Small intestine (tissue), 16 donors: ENCODE measurements at places on chromosomes 7 and 10.

GRCh38 chr10:44993922-44994751 lies 6.6 kb upstream of the ZNF22 start:
- no peak overlapping the region for H3K27ac ChIP-seq
- DNase-seq = no peak
- no peak overlapping the region for H3K4me3 ChIP-seq
- peaks cover 19% of the 10 kb centered on the region for H3K4me1 ChIP-seq
- H3K36me3 ChIP-seq = peaks cover 44% of the 10 kb centered on the region

GRCh38 chr7:41582116-41582515 lies 120.8 kb downstream of the INHBA start:
- H3K4me1 ChIP-seq = no peaks in the 10 kb centered on the region
- H3K36me3 ChIP-seq = no peaks in the 10 kb centered on the region

DNA sequence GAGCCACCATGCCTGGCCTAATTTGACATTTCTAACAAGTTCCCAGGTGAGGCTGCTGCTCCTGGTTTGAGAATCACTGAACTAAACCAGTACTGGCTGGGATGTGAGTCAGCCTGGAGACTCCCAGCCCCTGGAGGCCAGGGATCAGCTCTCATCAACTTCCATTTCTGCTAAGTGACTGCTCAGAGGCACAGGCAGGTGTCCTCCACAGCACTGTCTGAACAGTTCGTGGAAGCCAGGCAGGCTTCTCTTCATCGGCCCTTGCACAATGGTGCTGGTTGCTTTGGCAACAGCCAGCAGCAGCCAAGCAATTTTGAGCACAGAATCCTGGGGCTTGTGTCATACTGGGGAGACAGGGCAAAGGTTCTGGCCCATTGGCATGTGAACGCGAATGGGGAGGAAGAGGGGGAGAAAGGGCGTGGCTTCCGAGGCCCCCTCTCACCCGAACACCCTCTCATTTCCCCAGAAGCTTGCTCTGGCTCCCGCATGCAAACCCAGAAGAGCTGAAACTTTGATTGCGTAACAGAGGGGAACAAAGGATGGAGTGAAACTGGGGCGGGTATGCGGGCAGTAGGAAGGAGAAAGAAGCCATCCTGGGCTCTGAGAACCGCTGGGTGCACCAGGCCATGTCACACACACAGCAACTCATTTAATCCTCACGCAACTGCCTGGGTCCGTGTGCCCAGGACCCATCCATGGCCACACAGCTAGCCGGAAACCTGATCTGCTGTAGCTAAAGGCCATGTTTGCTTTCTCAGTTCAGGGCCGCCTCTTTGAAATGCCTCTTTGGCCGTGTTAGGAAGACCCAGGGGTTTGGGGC lies 9.0 kb upstream of the POR start:
- H3K36me3 ChIP-seq = no peaks in the 10 kb centered on the region
- peak overlapping the region; percentile 57 for H3K27ac ChIP-seq
- H3K27me3 ChIP-seq = no peaks in the 10 kb centered on the region
- no peaks in the 10 kb centered on the region for H3K4me1 ChIP-seq

DNA sequence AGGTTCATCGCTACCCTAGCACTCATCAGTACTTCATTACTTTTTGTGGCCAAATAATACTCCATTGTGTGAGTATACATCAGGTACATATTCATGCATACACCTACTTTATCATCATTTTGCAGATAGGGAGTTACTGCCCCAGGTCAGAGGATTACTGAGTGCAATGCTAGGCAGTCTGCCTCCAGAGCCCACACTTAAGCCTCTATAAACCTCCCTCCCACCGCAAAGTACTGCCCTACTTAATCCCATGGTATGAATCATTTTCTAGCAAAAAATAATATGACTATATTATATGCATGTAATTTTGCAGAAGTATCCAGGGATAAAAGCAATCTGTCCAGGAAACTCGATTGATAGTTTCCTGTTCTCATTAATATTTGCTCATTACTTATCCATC lies 194.3 kb downstream of the GRID1 start:
- no peak for DNase-seq
- H3K36me3 ChIP-seq = no peaks in the 10 kb centered on the region
- H3K4me3 ChIP-seq = no peak overlapping the region
- no peaks in the 10 kb centered on the region for H3K4me1 ChIP-seq
- H3K27ac ChIP-seq = no peak overlapping the region

DNA sequence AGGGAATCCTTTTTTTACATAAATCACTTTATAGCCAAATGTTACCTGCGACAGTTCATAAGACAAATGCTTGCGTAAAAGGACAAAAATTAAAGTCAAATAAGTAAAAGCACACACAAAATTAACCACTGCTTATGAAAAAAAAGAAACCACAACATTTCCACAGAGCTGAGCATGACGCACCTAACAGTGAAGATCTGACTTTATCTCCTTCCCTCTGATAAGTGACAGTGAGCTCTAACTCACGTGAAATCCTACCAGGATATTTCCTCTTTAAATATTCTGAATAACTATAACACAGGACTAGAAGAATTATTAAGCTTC lies 225.5 kb downstream of the SFMBT2 start:
- no peaks in the 10 kb centered on the region for H3K4me1 ChIP-seq
- no peak overlapping the region for H3K27ac ChIP-seq
- H3K4me3 ChIP-seq = no peak overlapping the region
- DNase-seq = no peak

GRCh38 chr10:86001521-86001920 lies 365.1 kb downstream of the GRID1 start:
- H3K4me3 ChIP-seq = no peak overlapping the region
- no peaks in the 10 kb centered on the region for H3K27me3 ChIP-seq
- H3K27ac ChIP-seq = no peak overlapping the region
- DNase-seq = no peak
- no peaks in the 10 kb centered on the region for H3K4me1 ChIP-seq

DNA sequence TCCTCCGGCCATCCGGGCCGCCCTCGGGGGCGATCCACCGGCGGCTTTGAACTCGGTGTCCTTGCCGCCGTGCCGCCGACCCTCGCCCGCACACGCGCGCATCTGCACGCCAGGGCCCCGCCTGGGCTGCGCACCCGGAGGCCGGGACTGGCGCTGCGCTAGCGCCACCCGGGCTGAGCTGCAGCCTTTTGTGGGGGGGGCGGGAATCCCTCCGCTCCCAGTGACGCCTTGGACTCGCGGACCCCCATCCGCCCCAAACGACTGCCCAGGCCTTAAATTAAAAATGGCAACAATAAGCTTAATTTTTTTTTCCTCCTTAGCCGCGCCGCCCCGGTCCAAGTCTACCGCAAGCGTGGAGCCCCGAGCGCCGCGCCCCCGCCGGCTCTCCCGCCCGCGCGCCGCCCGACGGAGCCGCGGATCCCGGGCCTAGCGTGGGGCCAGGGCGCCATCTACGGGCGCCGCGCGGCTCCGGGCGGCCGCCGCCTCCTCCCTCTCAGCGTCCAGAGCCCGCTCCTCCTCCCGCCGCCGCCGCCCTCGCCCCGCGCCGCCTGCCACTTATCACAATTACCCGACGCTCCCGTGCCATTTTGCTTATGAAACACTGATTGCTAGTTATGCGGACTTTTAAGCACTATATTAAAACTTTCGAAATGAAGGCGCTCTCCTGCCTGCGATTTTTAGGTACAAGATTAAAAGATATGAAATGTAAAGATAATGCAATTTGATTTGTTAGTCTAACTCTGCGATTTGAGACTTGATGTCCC lies 7.5 kb upstream of the EBF3 start:
- DNase-seq = peak; percentile 47
- no peaks in the 10 kb centered on the region for H3K36me3 ChIP-seq
- H3K27ac ChIP-seq = no peak overlapping the region
- peak overlapping the region; percentile 4 for H3K4me3 ChIP-seq

DNA sequence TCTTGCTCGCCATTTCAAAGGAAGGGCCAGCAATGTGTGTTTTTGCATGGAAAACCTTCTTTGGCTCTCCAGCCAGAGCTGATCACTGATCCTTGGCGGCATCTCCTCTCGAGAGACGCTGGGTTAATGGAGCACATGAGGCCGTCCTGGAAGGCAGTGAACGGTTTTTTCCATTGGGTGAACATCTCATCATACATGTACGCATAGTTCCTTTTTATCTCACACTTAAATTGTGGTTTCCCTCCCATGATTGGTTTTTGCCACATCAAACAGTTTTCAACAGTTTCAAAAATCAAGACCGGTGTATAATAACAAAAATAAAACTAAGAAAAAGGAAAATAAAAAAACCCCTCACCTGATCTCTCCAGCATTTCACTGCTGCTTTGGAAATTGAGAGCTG lies 276.4 kb downstream of the TCF7L2 start:
- no peaks in the 10 kb centered on the region for H3K36me3 ChIP-seq
- H3K4me3 ChIP-seq = no peak overlapping the region
- no peak for DNase-seq
- no peak overlapping the region for H3K27ac ChIP-seq
- H3K4me1 ChIP-seq = no peaks in the 10 kb centered on the region

DNA sequence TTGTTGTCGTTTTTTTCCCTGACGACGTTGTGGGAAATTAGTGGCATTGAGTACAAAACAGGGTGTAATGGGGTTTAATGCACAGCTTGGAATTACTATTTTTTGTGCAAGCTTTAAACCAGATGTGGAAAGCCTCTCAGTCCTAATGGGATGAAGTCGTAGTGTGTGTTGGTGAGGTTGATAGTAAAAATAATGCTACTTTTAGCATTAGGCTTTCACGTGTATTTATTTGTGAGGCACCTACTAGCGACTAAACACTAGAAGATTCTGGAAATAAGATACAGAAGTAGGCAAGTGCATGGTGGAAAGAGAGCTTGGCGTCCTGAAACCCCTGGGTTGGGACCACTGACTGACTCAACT lies 588 bp upstream of the ORC5 start:
- peak overlapping the region; percentile 81 for H3K27ac ChIP-seq

- DNase-seq = peak; percentile 51
- no peak overlapping the region for H3K27ac ChIP-seq
Observed at GRCh38 chr7:91288208-91288824, 24.1 kb downstream of the FZD1 start.

GRCh38 chr7:158357898-158358821 lies 229.5 kb downstream of the PTPRN2 start:
- H3K27me3 ChIP-seq = no peaks in the 10 kb centered on the region
- no peak overlapping the region for H3K27ac ChIP-seq
- no peak for DNase-seq
- no peak overlapping the region for H3K4me3 ChIP-seq

DNA sequence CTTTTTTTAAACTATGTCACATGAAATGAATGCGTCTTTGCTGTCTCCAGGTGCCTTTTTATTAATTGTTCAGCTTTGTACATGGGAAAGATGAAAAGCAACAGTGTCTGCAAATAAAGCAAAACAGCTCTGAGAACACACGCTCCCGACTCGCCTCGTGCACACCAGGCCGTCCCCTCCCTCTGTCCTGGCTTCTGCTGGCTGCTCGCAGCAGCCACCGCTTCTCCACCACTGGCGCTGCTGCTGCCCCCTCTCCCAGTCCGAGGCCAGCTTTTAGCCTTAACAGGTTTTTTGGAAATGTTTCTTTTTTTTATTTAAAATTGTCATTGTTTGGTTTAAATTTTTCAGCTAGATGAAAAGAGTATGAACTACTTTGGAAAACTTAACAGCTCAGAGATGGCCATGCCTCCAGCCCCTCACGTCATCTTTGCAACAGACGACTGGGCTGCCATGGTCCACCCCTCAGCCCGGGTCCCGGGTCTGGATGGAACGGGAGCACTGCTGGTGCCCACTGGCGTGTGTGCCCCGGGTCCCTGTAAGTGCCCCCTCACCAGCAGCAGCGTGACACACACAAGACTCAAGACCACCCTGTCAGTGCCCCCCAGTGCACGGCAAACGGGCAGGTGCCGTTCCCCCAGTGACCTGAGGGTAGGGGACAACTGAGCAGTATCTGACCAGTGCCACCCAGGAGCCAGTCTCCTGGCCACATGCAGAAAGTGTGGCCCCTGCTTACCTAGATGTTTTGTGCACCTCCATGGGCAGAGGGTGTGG lies 415.6 kb upstream of the FOXK1 start:
- H3K27me3 ChIP-seq = no peaks in the 10 kb centered on the region
- no peak for DNase-seq
- no peak overlapping the region for H3K27ac ChIP-seq
- H3K36me3 ChIP-seq = peaks cover 2% of the 10 kb centered on the region
- no peak overlapping the region for H3K4me3 ChIP-seq
- H3K4me1 ChIP-seq = no peaks in the 10 kb centered on the region

GRCh38 chr10:35641676-35642034 lies 441 bp downstream of the FZD8 start:
- peaks cover 3% of the 10 kb centered on the region for H3K4me1 ChIP-seq
- H3K36me3 ChIP-seq = no peaks in the 10 kb centered on the region
- DNase-seq = no peak
- H3K27ac ChIP-seq = no peak overlapping the region
- peaks cover 11% of the 10 kb centered on the region for H3K27me3 ChIP-seq

DNA sequence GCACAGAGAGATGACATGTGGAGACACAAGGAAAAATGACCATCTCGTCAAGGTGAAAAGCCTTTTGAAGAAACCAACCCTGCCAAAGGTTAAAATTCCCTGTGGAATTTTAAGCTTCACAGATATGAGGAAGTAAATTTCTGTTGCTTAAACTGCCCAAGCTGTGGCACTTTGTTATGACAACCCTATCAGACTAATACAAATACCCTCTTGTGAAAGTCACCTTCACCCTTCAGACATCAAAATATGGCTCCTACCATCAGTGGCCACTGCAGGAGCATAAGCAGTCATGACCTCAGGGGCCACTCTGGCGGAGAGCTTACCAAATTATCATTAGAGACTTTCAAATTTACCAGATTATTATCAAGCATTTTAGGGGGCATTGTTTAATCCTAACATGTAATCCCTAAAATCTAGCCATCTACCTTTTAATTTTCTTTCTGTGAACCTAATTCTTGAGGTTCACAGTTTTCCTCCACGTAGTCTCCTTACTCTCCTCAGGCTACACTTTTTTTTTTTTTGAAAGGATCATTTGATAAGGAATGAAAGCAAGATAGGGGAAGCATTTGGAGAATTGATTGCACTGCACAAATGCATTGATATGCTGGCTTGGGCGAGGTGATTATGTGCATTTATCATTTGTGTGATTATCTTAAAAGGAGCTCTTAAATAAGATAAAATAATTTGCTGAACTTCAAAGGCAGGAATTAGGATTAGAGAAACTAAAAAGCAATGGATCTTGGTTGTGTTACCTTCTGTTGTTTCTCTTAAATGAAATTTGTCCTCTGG lies 90.3 kb downstream of the TMEM168 start:
- H3K27ac ChIP-seq = no peak overlapping the region
- no peaks in the 10 kb centered on the region for H3K36me3 ChIP-seq
- peaks cover 4% of the 10 kb centered on the region for H3K4me1 ChIP-seq
- no peak overlapping the region for H3K4me3 ChIP-seq

DNA sequence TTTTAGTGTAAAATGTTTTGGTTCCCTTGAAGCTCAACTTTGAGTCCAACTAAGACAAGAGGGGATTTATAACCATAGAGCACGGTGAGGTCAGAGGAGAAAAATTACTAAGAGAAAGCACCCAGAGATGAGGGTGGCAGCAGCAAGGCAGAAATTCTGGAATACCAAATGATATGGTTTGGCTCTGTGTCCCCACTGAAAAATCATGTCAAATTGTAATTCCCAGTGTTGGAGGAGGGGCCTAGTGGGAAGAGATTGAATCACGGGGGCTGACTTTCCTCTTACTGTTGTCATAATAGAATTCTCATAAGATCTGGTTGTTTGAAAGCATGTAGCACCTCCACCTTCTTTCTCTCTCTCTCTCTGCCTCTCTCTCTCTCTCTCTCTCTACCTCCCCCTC lies 19.4 kb upstream of the AKR1C1 start:
- H3K4me1 ChIP-seq = peaks cover 18% of the 10 kb centered on the region
- no peak overlapping the region for H3K27ac ChIP-seq
- H3K36me3 ChIP-seq = no peaks in the 10 kb centered on the region
- no peaks in the 10 kb centered on the region for H3K27me3 ChIP-seq
- no peak overlapping the region for H3K4me3 ChIP-seq
